ENCODE measurements at places on chromosomes 2 and 18.

DNA sequence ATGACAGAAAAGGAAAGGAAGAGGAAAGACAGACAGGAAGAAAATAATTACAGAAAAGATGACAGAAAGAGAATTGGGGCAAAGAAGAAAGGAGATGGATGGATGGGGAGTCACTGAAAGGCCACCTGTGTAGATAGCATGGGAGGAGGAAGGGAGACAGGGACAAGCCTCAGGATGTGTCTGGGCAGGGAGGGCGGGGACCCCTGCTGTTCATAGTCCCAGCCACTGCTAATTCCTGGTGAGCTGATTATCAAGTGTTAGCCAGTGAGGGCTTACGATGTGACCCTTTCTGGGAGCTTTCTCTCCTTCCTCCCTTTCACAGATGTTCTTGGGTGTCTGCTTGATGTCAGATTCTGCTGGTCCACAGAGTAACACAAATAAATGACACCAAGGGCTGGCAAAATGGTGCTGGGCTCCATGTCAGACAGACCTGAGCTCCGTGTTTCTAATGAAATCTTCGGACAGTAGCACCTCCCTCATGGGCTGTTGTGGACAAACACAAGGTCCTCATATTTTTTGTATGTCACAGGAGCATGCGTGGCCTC lies 13.6 kb downstream of the FHOD3 start:
- no peak for DNase-seq

GRCh38 chr2:3326871-3327270 lies 50.7 kb downstream of the EIPR1 start:
- DNase-seq, result no peak

GRCh38 chr2:88450186-88450585 lies 2.3 kb downstream of the FOXI3 start:
- DNase-seq, result no peak

DNA sequence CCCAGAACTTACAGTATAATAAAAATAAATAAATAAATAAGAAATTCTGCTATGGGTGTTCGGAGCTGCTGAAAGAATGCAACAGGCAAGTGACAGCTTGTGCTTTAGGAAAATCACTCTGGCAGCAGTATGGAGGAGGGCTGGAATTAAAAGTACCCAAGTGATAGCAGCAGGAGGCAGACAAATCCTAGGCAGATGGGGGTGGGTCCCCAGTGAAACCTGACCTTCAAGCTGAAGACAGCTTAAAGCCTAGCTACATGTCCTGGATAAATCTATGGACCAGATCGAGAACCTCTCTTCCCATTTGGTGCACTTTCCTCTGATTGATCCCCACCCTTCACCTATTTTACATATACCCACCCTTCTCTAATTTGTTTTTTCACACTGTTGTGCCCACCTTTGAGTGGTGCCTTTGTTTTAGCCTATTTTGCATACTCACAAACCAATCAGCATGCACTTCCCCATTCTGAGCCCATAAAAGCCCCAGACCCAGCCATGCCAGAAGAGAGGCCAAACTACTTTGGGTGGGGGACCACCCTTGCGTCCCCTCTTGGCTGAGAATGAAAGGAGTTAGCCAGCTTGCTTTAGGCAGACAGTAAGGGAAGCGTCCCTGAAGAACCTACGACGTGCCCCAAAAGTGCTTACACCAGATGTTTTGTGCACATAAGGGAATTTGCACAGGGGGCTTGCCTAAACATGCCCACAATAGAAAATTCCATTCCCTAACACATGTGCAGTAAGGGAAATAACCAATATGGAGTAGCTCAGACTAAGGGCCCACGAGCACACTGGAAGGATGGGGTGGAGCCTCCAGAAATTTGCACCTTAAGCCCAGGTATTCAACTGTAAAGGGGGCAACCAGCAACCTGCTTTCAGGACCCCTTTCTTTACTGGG lies 3.0 kb downstream of the METTL8 start:
- no peak for DNase-seq

DNA sequence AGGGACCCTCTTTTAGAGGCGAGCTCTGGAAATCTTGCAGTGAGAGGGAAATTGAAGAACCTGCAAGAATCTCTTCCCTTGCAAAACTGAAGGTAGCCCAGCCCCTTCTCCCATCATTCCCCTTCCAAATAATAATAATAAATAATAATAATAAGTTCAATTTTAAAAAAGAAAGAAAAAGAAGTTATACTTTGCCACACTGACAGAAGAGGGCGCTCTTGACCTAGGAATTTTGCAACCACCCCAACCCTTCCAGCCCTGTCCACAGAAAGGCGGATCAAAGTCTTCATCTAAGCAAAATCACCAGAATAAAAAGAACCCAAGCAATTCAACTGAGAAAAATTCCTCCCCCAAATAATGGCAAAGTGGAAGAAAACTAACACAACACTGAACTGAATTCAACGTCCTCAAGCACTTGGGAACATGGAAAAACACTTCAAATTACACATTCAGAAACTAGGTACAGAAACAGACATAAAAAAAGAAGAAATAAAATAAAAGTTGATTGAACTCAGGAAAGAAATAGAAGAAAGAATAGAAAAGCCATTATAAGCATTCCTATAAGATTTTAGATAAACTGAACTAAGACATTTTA lies 98.9 kb upstream of the GLS start:
- peak; percentile 67 for DNase-seq

DNA sequence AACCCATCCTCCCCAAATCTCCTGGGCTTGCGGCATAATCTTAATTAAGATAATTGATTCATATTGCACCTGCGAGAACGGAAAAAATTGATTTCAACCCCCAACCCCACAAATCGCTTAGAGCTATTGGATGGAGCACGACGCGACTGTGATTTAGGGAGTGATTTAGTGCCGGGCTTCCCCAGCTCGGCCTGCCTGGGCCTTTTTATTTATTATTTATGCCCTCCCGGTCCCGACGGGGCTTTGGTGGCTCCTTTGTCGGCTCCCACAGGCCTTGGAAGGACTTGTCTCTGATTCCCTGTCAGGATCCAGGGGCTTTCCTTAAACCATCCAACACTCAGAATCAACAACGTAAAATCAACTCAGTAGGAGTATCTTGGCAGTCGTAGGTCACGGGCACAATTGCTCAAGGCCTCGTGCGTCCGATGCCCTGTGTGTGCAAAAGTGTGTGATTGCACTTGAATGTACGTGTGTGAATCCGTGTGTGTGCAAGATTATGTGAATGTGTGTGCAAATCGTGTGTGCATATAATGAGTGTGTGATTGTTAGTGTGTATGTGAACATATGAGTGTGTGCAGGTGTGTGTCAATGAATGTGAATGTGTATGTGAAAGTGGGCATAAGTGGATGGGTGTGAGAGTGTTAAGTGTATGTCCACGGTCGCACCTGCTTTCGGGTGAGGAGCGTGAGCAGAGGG lies 4.3 kb upstream of the NEUROD1 start:
- DNase-seq, result no peak

GRCh38 chr2:168373468-168373867 lies 82.6 kb upstream of the CERS6 start:
- no peak for DNase-seq

DNA sequence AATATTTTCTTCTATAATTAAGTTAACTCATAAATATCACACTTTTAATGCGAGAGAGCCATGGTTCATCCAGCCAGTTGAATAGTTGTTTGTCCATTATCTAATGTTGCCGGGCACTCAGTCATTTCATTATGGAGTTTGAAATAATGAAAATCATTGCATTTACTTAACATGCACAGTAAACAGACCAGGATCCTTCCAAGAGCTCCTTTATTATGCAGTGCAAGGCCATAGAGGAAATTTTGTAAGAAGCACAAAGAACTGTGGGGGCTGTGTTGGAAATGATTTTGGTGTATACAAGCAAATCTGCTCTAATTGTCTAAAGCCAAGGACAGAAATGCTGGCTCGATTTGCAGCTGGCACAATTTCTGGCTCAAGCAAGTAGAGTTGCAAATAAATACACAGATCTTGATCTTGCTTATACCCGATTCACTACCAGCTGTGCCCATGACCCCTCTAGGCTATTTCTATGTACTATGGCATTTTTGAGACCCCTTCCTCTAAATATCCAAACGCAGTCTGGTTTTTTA lies 400.3 kb upstream of the HNRNPA3 start:
- DNase-seq, result no peak

DNA sequence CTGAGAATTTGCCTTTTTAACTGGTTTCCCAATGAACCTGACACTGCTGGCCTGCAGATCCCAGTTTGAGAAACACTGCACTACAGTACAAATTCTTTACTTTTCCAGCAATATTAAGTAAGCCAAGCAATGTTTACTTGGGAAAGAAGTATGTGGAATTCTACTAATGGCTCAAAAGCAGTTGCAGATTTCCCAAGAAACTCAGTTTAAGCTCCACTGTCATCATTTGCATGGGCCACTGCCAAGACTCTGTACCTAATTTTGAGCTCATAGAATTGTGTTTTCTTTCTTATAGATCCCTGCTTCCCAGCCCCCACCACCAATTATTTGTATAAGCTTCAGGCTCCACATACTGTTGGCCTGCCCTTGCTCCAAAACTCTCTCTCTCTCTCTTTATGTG lies 676.1 kb downstream of the RNF144A start:
- no peak for DNase-seq

DNA sequence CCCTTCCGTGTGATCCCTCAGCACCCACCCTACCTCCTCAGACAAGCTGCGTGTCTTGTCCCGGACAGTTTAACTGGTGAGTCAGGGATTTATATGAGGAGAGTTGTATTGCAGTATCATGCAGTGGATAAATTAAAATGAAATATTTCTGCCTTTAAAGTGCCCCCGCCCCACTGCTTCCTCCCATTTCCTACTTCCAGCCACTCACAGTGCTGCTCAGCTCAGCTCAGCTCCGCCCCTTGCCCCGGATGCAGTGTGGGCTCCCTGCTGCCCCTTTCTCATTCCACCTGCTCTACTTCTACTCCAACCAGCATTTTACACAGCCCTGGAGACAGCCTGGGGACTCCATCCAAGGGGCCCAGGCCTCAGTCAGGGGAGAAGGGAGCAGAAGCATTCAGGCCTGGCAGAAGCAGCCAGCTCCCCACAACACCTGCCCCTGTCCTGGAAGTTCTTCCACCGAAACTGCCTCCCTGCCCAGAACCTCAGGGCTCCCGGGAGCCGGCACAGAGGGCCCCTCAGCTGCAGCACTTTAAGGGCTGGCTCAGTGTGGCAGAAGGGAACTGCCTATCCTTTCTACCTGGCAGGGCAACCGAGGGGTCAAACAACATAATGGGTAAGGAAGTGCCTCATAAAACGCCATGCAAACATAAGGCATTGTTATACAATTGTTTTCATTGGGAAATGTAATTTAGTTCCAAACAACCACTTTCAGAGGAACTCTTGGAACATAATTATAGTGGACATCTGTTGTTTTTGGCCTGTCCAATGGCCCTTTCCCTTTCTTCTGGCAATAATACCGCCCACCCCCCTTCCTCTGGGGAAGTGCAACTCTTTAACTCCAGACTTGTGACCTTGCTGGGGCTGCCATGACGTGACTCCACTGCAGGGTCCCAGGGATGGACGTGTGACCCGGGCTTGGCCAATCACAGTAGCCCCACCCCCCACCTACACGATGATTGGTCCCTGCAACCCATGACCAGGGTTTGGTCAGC lies 102.3 kb downstream of the LIPG start:
- DNase-seq, result no peak

GRCh38 chr18:28725876-28726275 lies 548.9 kb upstream of the CDH2 start:
- no peak for DNase-seq

- DNase-seq, result no peak
These were observed 105.5 kb downstream of the GPD2 start for GRCh38 chr2:156541706-156542105.

DNA sequence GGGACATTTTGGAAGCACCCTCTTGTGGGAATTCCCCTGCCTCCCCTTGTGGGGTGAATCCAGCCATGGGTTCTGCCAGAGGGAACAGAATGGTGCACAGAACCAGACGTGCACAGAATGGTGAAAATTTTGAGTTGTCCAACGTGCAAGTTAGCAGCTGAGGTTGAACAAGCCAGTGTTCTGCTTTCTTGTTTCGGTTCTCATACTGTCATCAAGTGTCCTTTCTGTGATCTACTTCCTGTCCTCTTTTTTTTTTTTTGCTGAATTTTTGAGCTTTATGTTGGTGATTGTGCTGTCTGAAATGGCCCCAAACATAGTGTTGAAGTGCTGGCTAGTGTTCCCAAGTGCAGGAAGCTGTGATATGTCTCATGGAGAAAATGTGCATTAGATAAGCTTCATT lies 21.5 kb upstream of the REEP1 start:
- no peak for DNase-seq

- peak; percentile 19 for DNase-seq
These were observed 139.1 kb downstream of the CYP26B1 start for GRCh38 chr2:72008608-72009007.

DNA sequence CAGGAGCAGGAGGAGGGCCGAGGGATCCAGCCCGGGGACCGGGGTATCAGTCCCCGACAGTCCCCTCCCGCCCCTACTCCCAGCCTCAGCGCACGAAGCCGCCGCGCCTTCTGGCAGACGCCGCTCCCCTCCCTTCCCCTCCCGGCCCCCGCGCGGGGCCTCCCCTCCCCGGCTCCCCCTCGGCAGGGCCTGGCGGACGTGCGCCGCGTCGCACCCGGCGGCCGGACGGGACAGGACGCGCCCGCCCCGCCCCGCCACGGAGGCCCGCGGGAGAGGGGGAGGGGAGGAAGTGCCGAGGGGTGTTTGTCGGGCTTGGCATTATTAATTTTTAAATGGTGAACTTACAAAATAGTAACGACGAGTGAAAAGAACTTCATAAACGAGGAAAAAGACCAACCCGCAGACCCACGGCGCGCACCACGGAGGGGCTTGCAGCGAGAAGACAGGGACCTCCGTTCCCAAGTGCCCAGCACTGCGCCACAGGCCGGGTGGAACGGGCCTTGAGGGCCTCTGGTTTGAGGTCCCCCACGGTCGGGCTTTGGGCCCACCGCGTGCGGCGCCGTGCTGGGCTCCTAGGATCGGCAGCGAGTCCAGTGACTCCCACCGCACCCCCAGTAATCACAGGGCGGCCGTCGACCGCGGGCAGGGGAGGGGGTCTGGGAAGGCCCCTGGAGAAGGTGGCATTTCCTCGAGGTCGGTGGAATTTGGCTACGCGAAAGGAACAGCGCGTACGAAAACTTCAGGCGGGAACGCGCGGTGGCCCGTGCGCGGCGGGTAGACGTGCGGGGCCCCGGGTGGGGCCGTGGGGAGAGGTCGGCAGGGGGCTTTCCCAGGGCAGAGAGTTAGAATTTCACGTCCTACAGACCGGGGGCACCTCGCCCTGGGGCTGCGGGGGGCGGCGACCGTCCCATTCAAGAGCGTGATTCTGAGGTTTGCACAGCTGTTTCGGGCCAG lies 954 bp upstream of the CTDSP1 start:
- peak; percentile 80 for DNase-seq

- DNase-seq, result peak; percentile 95
These were observed at the start of gene ANAPC1 for GRCh38 chr2:111883661-111884591. TSS of gene ANAPC1 (minus strand) at chr2:111884193. CDS start at chr2:111880825, 3,368 bp downstream.

DNA sequence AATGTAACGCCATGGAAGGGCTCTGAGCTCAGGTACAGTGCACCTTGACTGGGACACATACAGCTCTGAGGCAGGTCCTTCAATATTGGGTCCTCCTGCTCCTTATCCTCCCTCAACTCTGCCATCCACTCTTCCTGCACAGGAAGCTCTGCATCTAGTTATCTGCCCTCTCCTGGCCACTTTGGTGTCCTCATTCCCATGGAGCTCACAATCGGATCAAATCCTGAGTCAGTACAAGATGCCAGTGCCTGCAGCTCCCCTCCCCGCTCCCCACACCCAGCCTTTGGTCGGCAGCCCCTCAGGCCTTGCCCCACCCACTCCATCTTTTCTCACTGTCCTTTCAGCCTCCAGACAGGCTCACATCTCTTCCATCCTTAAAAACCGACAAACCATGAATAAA lies 58.0 kb downstream of the LRRFIP1 start:
- DNase-seq, result no peak

GRCh38 chr18:31828613-31829012 lies 67.9 kb upstream of the SLC25A52 start:
- no peak for DNase-seq

All from activated CD8-positive, alpha-beta memory T cell treated with anti-CD3 and anti-CD28 coated beads for 24 hours (primary cell).